ENCODE measurements at places on chromosomes 1 and 21.

DNA sequence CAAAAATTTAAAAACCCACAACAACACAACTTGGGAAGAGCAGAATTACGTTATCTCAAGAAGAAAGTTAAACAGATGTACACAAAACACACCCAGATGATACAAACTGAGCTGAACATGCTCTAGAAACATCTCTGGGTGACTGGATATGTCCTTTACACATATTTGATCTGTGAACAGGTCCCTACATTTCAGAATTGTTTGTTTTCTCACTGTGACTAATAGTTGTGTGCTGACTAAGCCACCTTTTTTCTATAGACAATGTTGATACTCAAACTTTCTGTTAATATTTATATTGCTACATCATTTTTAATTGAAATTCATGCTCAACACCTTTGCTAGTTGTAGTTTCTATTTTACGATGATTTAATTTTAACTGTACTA is 1.0 kb upstream of the F11R start:
- no peak for DNase-seq

DNA sequence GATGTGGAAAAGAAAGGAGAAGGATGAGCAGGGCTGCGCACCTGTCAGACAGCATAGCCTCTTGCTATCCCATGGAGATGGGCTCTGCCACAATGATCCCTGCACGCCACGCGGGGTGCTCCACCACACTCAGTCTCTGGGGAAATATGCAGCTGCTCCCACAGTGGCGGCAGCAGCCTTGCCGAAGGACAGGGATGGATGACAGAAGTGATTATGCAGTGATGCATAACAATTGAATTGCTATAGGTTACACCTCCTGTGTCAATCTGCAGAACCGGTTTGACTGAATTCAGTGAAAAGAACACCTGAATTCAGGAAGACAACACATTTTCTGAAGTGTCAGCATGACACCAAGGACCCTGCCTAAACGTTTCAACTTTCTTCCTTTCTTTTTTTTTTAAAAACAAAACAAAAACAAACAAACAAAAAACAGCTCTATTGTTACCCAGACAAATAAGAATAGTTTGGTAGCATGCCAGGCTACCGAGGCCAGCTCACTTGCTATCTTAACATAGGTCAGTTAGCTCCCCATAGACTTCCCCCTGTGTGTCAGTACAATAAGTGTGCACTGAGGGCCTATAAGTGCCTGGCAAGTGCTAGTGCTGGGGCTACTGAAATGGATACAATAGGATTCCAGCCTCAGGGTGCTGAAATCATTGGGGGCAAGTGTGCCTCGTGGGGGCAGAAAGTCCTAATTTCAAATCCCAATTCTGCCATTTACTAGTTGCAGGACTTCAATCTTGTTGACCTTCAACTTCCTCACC is 127.6 kb upstream of the LMO4 start:
- no peak for DNase-seq

DNA sequence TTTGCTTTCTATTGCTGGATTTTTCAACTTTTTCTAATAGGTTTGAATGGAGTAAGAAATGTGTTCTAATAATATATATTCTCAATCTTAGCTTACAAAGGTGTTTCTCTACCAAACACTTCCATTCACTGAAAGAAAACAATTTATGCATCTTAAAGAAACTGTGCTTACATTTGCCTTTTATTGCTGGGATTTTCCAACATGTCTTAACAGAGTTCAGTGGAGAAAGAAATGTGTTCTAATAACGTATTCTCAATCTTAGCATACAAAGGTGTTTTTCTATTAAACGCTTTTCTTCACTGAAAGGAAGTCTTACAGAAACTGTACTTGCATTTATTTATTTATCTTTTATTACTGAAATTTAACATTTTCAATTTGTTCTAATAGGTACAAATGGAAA is 5.6 kb downstream of the CD53 start:
- no peak for DNase-seq

DNA sequence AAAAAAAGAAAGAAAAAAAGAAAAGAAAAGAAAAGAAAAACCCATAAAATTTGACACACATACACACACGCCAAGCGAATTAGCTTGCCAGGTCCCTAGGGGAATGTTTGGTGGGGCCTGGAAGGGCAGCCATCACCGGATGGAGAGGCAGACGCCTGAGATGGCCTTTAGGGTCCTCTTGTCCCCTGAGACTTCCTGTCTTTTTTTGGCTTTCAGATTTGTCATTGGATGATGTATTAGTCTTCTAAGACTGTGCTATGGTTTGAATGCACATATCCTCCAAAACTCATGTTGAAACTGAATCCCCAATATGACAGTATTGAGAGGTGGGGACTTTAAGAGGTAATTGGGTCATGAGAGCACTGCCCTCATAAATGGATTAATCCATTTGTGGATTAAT is 211.8 kb downstream of the TOMM20 start:
- DNase-seq: no peak

DNA sequence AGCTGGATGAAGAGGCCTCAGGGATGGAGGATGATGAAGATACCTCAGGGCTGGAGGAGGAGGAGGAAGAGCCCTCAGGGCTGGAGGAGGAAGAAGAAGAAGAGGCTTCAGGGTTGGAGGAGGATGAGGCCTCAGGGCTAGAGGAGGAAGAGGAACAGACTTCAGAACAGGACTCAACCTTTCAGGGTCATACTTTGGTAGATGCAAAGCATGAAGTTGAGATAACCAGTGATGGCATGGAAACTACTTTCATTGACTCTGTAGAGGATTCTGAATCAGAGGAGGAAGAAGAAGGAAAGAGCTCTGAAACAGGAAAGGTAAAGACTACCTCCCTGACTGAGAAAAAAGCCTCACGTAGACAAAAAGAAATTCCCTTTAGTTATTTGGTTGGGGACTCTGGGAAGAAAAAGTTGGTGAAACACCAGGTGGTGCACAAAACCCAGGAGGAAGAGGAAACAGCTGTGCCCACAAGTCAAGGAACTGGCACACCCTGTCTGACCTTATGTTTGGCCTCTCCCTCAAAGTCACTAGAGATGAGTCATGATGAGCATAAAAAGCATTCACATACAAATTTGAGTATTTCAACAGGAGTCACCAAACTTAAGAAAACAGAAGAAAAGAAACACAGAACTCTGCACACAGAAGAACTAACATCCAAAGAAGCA is 15.4 kb downstream of the L1TD1 start:
- DNase-seq: no peak

Measured in activated naive CD4-positive, alpha-beta T cell treated with anti-CD3 and anti-CD28 coated beads, Interleukin-2, amount 50 U/mL, for 16 hours (primary cell).